ENCODE measurements at places on chromosomes 13 and 19. TPM values are rescaled to one million over a fixed set of nuclear protein-coding genes. Genes with fewer than 3 reads are reported as not detected.

The PHF11 gene
- 32.1 TPM for total RNA-seq

The ZNF443 gene
- total RNA-seq = 1.8 TPM

The ZNF460 gene
- 191 TPM for total RNA-seq

The GRK1 gene
- total RNA-seq = not detected

The POSTN gene
- total RNA-seq = 28.7 TPM

The NUDT15 gene
- total RNA-seq = 14.3 TPM

The APOE gene
- 96.1 TPM for total RNA-seq

The IGSF23 gene
- total RNA-seq = not detected
